ENCODE measurements at places on chromosomes 3 and 15.

- DNase-seq, result no peak
Observed at GRCh38 chr15:57313134-57313483, 63.2 kb upstream of the CGNL1 start.

DNA sequence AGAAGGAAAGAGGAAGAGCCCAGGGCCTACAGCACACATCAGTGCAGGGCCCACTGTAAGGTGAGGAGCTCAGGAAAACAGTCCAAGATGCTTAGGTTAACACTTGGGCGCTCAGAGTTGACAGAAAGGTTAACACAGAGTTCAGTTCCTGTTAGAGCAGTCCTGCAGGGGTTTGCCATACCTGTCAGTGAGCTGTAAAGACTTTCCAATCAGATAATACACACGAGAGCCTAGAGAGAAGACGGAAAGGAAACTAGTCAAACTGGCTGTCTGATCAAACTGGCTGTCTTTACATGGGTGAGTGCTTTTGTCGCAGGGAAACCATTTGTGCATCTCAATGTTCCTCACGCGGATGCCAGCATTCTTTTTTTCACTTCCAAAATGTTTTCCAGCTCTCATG lies 61.4 kb upstream of the ARHGEF26 start:
- no peak for DNase-seq

GRCh38 chr3:61451841-61452240 lies 109.5 kb upstream of the PTPRG start:
- no peak for DNase-seq

- DNase-seq, result peak; percentile 30
Observed at GRCh38 chr3:165196577-165197480, 645 bp upstream of the SLITRK3 start.

DNA sequence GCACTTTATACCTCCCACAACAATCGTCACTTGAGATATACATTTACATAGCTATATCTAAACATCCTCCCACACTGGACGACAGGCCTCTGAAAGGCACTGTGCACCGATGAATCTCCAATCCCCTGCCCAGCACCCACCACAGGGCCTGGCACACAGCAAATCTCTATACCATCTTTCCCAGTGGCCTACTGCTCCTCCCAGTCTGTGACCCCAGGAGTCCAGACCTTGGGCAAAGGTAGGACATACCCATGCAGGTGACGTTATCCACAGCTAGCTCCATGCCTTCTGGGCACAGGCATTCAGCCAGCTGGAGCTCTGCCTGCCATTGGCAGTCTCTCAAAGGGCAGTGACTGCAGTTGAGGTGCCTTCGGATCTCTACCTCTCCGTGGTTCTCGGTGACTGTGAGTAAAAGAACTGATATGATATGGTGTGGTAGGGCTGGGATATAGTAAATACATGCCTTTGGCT lies 5.8 kb downstream of the LTK start:
- no peak for DNase-seq

DNA sequence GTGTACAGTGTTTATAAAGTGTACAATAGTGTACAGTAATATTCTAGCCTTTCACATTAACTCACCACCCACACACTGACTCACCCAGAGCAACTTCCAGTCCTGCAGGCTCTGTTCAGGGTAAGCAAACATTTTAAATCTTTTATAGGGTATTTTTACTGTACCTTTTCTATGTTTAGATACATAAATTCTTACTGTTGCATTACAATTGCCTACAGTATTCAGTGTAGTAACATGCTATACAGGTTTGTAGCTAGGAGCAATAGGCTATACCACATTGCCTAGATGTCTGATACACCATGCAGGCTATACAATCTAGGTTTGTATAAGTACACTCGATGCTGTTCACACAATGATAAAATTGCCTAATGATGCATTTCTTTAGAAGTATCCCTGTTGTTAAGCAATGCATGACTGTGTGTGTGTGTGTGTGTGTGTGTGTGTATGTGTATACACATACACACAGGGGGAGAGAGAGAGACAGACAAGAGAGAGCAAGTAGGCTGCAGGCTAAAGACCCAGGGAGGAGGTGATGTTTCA lies 72.5 kb upstream of the PRR23C start:
- no peak for DNase-seq

DNA sequence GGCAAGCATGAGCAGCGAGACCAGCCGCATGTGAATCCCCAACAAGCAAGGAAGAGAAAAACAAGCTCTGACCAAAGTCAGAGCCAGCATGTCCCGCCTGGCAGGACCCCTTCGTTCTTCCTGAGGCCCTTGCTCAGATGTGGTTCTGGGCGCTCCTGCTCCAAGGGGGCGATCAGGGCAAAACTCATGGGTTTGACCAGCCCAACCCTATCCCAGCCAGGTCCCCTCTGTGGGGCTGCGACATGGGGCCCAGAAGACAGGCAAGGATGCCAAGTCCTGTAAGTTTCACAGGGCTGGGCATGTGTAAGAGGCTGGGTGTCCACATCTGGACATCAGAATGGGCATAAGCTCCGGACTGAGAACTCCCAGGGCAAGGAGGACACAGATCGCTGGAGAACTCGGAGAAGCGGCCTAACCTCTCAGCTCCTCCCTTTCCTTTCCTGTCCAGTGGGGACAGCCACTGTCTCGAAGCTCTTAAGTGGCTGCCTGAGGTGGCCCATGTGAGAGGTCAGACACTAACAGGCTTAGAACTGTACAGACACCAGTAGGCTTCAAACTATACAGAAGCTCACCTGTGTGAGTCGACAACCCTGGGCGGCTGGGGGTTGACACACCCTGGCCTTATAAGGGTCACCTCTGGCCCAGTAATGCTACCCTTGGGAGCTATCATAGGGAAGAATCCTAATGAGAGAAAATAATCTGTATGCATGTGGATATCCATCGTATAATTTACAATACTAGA lies 48.9 kb downstream of the XXYLT1 start:
- no peak for DNase-seq

DNA sequence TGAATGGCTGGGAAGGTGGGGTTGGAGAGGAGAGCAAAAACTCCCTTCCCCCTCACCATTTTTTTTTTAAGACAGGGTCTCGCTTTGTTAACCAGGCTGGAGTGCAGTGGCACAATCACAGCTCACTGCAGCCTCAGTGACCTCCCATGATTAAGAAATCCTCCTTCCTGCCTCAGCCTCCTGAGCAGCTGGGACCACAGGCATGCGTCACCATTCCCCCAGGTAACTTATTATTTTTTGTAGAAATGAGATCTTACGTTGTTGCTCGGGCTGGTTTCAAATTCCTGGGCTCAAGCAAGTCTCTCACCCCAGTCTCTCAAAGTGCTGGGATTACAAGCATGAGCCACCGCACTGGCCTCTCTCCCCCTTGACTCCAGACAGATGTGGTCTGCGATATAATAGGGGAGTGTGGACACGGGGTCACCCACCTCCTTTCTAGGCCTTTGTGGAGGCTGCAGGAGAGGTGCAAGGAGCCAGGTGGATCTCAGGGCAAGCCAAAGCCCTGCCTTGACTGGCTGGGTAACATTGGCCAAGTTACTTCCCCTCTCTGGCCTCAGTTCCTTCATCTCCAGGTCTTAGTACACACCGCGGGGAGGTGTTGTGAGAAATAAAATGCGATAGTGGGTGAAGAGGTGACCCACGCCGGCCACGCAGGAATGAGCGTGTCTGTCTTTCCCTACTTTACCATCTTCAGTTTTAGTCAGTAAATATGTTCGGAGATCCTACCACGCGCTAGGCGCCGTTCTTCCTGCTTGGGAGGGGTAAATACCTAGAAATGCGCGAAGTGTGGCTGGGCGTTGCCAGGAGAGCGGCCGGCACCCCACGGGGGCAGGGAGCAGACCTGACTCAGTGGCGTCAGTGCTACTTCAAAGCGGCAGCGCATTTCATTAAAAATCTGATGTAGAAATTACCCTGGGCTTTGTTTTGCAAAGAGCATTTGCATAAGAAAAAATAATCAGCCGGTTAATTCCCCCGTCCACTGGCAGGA lies 20.2 kb upstream of the CORO2B start:
- peak; percentile 62 for DNase-seq
